Activated CD4-positive, alpha-beta T cell treated with anti-CD3 and anti-CD28 coated beads for 4 hours (primary cell): ENCODE measurements at places on chromosomes 6 and 20.

DNA sequence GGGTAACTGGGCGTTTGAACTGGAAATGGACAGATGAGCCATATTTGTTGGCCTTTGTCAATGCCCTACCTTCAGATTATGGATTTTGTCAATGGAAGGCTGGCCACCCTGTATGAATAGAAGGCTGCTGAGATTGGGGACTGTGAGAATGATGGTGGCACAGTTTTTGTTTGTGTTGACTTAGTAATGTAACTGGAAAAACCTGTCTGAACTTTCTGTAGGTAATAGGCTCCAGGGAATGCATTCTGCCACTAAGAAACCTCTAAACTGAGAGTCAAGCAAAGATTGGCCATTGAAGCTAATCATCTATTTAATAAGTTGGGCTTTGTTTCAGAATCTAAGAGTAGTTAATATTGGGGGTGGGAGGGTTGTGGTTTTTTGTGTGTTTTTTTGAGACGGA is 97.5 kb downstream of the FOXO3 start:
- DNase-seq: no peak

DNA sequence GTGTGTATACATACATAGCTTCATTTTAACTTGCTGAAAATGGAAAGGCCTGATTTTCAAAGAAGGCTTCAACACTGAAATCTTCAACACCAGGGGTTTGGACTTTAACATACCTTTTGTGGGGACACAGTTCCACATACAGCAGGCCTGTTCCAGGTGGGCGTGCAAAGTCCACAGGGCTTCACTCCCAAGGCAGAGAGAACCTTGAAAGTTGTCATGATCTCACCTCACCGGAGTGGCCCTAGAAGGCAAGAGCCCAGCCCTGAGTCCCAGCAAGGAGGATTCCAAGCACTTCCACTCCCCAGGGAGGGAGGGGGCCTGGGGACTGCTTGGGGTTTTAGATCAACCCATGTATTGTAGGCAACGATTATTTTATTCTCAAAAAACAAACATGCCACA is 47.2 kb downstream of the TMEM242 start:
- DNase-seq: no peak

GRCh38 chr6:133610971-133611370 is 277.9 kb upstream of the TCF21 start:
- DNase-seq: no peak

- DNase-seq: no peak
Measured at GRCh38 chr6:40764726-40765125, 177.6 kb upstream of the LRFN2 start.

DNA sequence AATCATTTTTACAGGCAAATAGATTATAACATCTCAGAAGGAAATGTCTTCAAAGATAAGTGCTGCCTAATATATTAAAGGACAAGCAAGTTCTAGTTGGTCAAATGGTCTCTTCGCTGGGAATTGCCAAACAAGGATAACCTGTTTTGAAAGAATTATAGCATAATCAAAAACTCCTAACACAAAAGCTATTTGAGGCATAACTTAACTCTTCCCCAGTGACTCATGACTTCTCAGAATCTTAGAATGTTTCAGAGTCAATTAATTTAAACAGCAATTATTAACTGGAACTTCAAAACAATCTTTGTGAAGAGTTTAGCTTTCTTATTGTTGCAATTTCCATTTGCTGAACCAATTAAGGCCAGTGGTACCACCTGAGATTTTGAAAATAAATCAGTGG is 126.6 kb downstream of the MTFR2 start:
- DNase-seq: no peak

GRCh38 chr20:60695226-60696000 is 556.6 kb upstream of the CDH4 start:
- no peak for DNase-seq

- DNase-seq: no peak
Measured at GRCh38 chr20:7693761-7694160, 246.5 kb downstream of the HAO1 start.

DNA sequence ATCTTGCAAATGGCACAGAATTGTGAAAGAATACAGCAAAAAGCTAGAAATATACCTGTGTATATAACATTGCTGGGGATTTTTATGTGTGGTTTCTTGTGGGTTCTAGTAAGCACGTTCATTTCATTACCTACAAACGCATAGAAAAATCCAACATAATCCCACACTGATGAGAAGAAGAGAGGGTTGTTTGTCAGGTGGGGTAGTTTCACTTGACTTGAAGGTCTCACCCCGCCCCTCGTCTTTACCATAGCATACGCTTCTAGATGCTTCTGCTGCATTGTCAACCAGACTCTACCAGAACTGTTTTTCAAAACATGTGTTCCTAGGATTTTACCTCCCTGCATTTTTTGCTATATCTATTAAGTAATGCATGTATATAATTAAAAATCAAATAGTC is 284.1 kb upstream of the TAB2 start:
- no peak for DNase-seq

- no peak for DNase-seq
Measured at GRCh38 chr20:54337144-54337543, 129.3 kb downstream of the PFDN4 start.

DNA sequence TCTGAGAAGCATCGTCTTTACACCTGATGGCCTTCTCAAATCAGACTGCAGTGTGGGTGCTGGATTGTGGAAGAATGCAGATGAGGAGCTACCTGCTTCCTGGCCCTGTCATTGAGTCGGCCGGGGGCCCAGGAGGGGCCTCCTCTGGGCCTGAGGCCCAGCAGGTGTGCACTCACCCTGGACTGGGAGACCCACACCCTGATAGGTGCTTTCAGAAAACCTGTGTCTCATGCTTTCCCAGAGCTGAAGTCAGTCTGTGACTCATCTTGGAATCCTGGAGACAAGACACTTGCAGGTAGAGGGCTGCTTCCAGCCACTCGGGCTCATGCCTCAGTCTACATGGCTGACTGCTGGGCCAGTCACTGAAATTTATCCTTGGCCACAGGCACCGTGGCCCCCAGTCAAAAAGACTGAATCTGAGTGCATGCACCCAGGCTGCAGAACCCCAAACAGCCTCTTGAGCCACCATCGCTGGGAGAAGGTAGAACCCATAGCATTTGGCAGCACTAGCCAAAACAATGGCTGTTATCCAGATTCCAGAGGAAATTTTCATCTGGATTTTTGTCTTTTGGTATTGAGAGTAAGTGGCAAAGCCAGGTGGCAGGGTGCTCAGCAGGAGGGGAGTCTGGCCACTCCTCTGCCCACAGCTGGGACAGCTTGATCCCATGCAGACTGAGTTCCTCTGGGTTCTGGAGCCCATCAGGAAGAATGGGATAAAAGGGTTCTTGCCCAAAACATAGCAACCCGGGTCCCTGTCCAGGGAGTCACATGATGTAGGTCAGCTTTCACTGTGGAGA is 182.0 kb upstream of the CST7 start:
- DNase-seq: no peak

DNA sequence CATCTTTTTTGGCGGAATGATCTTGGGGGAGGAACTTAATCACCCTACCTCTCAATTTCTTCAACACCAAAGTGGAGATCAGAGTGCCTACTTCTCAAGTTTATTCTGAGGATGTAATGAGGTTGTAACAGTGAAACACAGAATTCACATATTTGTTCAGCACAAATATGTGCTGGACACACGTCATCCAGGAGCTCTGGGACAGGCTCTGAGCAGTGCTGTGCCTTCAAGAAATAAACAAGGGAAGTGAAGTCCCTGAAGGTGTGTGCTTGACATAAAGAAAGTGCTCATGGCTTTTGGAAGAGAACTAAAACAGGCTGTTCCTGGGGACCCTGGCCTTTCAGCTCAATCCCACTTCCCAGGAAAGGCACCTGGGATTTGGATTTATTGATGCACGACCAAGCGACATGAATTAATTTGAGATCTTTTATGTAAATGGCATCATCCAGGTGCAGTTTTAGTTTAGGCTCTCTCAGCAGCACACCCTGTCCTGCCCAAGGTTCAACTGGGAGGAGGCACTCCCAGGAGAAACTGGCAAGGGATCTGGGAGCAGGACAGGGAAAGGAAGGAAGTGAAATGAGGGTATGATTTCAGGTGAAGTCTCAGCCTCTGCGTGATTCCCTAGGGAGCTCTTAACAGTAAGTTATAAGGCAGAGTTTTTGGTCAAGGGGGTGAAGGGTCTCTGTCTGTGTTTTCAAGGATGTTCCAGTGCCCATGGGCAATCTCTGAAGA is 211.0 kb downstream of the FOXA2 start:
- DNase-seq: no peak

DNA sequence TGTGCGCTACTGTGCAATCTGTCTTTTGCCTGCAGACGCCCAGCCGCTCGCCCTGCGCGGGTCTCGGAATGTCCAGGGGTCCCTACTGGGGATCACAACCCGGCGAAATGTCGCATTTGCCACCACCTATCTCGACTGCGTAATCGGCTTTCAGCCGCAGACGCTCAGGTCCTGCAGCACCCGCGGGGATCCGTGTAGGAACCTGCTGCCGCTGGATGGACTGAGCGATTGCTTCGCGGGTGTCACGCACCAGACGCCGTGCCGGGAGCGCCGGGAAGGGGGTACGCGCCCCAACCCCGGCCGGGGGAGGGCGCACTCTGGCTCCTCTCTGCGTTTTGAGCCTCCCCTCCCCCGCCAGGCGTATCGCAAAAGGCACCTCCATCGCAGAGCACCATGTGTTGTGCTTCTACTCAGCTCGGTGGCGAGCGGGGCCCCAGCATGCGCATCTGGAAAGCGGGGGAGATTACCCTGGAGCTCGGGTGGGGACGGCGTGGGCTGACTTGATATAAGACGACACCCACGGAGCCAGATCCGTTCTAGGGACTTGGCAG is 747 bp upstream of the PTPRA start:
- peak; percentile 77 for DNase-seq

DNA sequence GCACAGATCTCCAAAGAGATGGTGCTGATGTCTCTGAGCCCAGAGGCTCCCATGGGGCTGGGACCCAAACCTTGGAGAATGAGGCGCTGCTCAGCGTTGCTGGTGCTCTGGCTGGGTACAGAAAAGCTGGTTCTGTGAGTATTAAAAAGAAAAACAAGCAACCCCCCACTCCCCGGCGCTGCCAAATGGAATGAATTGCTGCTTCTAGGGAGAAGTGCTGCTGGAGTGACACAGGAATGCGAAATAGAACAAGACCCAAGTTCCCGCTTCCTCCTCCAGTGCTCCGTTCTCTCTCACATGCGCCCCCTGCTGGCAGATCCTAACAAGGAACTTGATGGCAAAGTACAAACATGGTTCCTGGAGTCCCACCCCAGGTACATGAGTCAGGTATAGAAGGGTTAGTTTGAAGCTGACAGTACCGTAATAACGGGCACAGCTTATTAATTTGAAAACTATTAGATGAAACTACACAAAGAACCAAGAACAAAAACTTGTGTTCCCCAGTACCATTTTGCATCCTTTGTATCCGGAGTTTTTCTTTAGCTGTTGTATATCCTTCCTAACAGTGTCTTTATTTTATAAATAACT is 2.1 kb upstream of the DDX27 start:
- DNase-seq: peak; percentile 98

- no peak for DNase-seq
Measured at GRCh38 chr6:118748311-118749062, 97.1 kb upstream of the CEP85L start.

DNA sequence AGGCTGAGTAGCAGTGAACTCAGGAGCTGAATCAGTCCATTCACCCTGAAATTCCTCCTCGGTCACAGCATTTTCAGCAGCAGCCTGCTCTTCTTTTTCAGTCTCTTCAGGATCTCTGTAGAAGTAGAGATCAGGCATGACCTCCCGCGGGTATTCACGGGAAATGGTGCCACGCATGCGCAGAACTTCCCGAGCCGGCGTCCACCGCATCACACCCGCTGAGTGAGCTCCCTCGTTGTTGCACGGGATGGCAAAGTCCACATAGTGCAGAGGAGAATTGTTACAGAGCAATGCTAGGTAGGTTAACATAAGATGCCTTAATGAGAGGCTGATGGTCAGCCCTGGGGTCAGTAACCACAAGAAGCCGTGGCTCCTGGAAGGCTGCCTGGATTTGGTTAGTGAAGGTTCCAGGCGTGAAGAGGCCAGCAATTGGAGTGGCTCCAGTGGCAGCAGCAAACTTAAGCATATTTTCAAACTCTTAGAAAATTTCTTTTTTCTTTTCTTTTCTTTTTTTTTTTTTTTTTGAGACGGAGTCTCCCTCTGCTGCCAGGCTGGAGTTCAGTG is 113.5 kb upstream of the HDAC2 start:
- no peak for DNase-seq

GRCh38 chr20:48238781-48239180 is 453.5 kb upstream of the SULF2 start:
- no peak for DNase-seq

DNA sequence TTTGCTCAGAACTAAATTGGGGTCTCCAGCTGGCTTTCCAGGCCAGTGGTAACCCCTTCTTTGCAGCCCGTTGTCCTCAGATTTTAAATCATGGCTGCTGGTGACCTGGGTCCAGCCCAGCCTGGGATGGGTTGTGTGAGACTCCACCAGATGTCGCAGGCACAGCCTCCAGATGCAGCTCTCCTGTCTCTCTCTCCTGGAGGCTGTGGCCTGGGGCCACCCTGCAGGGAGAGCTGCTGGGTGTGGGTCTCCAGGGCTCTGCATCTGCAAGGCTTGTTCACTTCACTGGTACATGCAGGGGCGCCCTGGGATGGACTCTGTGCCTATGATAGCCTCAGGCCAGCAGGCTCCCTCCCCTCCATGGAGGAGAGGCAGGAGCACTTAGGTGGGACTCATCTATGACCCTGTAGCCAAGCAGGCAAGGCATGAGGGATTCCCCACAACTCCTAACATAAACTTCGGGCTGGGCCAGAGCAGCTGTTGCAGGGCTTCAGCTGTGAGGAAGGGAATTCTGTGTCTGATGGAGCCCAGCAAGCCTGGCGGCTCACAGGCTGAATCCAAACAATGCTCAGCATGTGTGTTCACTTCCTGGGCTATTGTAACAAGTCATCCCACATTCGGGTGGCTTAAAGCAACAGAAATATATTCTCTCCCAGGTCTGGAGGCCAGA is 94.7 kb upstream of the NXT1 start:
- DNase-seq: no peak

GRCh38 chr20:49910340-49910706 is 5.0 kb downstream of the SPATA2 start:
- DNase-seq: no peak

- no peak for DNase-seq
Measured at GRCh38 chr6:26468829-26469228, 11.1 kb downstream of the BTN2A1 start.

DNA sequence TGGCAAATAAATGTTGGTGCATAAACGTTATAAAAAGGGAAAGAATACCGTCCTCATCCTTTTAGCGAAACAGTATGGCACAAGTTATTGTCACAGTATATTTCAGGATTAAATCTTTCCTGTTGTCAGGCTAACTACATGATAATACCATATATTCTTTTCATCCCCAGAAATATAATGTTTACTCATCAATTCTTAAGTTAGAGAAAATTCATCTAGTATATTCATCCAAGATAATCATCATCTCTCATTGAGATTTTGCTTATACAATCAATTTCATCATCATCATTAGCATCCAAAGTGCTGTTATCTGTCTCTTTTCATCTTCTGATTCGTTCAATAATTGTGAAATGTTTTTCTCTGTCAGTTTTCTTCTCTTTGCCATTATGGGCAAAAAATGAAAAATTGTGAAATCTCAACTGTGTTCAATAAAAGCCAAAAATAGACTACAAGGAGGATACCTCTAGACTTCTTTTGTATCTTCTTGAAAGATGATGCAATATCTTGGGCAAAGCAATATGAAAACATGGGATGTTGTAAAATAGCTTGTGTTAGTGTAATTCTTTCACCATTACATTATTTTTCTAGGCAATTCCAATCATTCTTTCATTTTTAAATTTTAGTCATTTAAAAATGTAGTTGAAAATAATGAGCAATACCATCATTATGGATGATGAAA is 2.6 kb downstream of the SPACA1 start:
- no peak for DNase-seq
